SJSA1 (cell line): ENCODE measurements at places on chromosomes 16 and 17. TPM values are rescaled to one million over a fixed set of nuclear protein-coding genes. Genes with fewer than 3 reads are reported as not detected.

Gene TBC1D3I
- total RNA-seq = 0.03 TPM in 1 of 2 replicates, not detected in the other

Gene ACAP1
- total RNA-seq = not detected in 2 replicates

Gene STH
- total RNA-seq = not detected in 2 replicates

Gene SULT1A2
- not detected in 2 replicates for total RNA-seq

Gene RHBDL3
- 0.63 and 1.2 TPM in 2 replicates for total RNA-seq

Gene SLC6A4
- not detected in 2 replicates for total RNA-seq

Gene SHISA6
- total RNA-seq = 0.05 TPM in 1 of 2 replicates, not detected in the other

Gene CDT1
- total RNA-seq = 36.7 and 45.7 TPM in 2 replicates

Gene ASPHD1
- total RNA-seq = 3.7 and 8.8 TPM in 2 replicates

Gene SLC9A5
- 1.2 and 1.6 TPM in 2 replicates for total RNA-seq

Gene IRF8
- total RNA-seq = 0.56 and 1.1 TPM in 2 replicates

DNA sequence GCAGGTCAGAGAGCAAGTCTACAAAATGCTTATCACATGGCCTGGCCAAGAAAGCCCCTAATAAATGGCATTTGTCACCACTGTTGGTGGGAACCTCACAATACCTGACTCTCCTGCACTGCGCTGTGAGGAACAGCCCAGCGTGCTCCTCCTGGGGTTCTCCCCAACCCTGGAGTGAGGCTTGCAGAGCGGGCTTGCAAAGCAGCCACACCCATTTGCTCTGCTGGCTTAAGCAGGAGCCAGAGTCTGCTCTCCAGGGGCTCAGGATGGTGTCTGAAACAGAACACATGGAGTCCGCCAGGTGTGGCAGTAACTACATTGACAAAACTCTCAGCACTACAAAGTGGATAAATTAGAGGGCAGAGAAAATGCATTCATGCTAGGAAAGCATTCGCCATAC lies 331.0 kb upstream of the CCL2 start:
- H3K27ac ChIP-seq = no peak overlapping the region
- no peaks in the 10 kb centered on the region for H3K36me3 ChIP-seq
- DNase-seq = no peak
- no peak overlapping the region for H3K4me3 ChIP-seq

DNA sequence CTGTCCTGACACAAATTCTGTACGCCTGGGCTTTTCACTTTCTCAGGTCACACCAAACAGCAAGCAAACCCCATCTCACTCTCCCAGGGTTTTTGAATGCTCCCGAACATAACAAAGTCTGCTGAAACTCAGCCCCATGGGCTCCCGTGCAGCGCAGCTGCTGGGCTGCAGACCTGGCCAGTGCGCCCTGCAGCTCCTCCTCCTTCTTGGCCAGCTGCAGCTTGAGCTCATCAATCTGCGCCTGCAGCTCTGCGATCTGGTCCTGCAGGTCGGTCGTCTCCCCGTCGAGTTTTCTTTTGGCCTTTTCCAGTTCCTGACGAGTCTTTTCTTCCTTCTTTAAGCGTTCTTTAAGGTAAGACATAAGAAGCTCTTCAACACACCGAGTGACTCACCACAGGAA lies 70.5 kb downstream of the NDEL1 start:
- no peak overlapping the region for H3K4me3 ChIP-seq
- no peak for DNase-seq
- no peaks in the 10 kb centered on the region for H3K27me3 ChIP-seq
- no peak overlapping the region for H3K27ac ChIP-seq
- no peaks in the 10 kb centered on the region for H3K4me1 ChIP-seq

DNA sequence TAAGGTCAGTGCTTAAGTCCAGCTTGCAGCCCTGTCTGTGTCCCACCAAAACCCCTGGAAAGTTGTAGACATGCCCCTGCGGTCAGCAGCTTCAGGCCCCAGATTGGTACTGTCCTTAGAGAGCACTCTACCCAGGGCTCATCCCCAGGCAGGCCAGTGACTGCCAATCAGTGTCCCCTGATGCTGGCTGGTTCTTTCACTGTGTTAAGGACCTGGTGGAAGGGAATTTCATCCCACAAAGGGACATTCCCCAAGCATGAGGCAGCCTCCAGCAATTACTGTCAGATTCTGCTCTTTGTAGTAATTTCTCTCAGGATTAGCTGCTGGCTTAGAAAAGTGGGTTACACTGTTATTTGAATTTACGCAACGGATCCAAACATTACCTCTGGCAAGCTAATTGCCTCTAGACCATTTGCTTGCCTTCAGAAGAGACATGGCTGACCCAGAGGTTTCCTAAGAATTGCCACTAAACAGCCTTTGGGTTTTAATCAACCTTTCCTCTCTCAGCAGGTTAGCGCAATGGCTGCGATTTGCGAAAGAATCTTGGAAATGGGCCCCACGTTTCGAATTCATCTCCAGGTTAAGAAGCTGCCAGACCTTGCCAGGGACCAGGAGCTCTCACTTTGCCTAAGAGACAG lies 5.9 kb downstream of the IRX6 start:
- H3K4me1 ChIP-seq = no peaks in the 10 kb centered on the region
- H3K4me3 ChIP-seq = no peak overlapping the region
- no peak for DNase-seq
- H3K27me3 ChIP-seq = 0 out of 2 replicates have a peak, but pooled peaks cover 5% of the 10 kb centered on the region
- H3K27ac ChIP-seq = no peak overlapping the region

DNA sequence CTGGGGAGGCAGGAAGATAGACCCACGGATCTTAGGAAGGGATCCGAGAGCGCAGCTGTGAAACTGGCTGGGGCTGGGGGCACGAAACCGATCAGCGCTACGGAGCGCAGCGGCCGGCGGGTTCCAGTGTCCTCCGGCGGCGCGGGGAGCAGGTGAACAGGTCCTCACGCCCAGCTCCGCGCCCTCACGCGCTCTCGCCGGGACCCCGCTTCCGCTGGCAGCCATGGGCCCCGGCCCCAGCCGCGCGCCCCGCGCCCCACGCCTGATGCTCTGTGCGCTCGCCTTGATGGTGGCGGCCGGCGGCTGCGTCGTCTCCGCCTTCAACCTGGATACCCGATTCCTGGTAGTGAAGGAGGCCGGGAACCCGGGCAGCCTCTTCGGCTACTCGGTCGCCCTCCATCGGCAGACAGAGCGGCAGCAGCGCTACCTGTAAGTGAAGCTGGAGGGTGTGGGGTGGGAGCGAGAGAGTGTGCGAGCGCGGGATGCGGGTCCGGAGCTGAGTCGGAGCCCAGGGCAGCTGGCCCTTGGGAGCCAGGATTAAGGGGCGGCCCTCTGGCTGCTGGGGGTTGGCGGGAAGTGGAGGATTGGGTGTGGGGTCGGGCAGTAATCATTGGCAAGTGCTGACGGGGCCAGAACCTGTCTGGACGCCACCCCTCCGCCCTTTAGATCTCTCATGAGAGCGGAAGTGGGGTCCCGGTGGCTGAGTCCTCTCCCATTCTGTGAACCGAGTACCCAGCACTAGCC lies 479 bp downstream of the ITGA3 start:
- H3K27me3 ChIP-seq = no peaks in the 10 kb centered on the region
- H3K4me1 ChIP-seq = peaks cover 97% of the 10 kb centered on the region
- peaks cover 45% of the 10 kb centered on the region for H3K36me3 ChIP-seq
- peak overlapping the region; percentile 59 for H3K27ac ChIP-seq

DNA sequence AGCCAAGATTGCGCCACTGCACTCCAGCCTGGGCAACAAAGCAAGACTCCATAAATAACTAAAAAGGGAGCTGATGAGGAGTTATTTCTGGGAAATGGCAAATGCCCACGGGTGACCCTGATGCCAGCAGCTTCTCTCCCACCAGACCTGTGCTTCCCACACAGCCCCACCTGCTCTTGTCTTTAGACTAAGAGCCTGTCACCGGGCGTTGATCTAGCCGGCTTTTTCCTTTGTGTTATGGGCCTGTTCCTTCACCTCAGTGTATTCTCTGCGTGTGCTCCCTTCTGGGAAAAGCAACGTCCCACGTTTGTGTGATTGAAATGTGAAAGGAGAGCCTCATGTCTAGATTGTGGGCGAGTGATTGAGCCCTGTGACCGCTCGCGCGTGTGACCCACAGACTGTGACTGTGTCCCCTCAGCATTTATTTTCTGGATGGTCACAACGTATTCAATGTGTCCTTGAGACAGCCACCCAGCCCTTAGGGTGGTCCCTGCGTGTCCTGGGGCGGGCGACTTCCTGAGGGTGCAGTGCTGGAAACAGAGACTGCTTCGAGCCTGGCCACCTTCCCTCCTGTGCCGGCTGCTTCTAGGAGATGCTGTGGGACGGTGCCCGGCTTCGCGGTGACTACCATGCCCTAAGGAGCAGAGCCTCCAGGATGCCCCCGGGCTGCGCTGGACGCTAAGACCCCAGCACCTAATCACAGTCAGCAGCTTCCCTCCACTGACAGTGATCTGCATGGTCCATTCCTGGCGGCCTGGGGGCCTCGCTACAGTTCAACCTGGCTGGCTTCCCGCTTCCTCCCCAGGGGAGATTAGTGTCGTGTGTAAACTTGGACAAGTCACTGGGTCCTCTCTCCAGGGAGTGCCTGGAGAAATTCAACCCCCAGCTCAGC lies 7.8 kb upstream of the RNPS1 start:
- no peak overlapping the region for H3K27ac ChIP-seq
- no peak overlapping the region for H3K4me3 ChIP-seq
- H3K36me3 ChIP-seq = no peaks in the 10 kb centered on the region; the same call in 1 of the 2 replicates
- no peaks in the 10 kb centered on the region for H3K4me1 ChIP-seq

DNA sequence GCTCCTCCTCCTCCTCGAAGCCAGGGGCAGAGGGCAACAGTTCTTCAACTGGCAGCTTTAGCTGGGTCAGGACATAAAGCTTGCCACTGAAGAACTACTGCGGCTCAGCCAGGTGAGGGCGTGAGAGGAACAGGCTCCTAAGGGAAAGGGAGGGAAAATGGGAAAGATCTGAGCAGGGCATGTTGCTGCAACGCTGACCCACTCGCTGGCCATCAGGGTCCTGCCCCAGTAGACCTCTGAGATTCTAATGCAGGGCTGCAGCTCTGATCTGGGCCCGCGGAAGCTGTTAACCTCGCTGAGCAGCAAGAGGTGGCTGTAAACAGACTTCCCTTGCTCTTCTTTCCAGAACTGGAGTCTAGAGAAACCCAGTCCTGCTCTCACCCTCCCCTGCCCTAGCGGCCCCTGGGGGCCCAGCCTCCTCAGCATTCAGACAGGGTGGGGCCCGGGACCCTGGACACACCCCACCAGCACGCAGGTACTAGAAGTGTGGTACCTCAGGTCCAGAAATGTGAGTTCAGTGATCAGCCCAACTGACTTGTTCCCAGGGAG lies 3.8 kb upstream of the TLCD2 start:
- H3K4me3 ChIP-seq = peak overlapping the region; percentile 51
- H3K27ac ChIP-seq = peak overlapping the region; percentile 63
- peak; percentile 44 for DNase-seq
- no peaks in the 10 kb centered on the region for H3K27me3 ChIP-seq

GRCh38 chr16:67883872-67884261 lies 818 bp upstream of the NRN1L start:
- no peaks in the 10 kb centered on the region for H3K4me1 ChIP-seq
- H3K27ac ChIP-seq = no peak overlapping the region
- peak; percentile 37 for DNase-seq

DNA sequence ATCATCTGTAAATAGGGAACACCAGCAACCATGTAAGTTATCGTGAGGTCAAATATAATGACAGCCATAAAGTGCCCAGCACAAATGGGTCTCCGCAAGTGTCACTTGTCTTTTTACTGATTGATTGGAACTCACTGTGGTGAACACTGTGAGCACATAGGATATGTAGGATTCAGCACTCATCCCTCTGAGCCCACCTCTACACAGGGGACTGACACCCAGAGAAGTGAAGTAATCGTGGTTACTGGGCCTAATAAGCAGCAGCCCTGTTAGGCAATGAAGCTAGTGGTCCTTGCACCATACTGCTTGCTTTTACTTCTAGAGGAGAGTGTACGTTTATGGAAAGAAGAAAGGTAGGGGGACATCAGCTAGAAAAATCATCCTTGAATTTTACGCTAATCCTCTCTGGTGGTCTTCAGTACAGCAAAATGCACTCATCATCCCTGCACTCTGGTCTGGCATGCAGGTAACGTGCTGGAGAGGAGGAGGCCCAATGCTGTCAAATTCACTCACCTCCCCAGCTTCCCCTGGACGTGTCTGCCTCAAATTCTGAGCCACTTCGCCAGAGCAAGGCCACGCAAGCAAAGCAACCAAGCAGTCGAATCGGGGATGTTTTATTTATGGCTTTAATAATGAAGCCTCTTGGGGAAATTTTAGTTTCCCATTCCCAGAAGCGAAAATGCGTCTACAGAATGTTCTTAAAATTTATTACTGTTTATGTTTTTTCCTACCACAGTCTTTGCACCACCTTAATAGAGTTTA lies 74.7 kb downstream of the YPEL2 start:
- H3K27ac ChIP-seq = no peak overlapping the region
- DNase-seq = no peak
- no peaks in the 10 kb centered on the region for H3K36me3 ChIP-seq
- H3K4me1 ChIP-seq = no peaks in the 10 kb centered on the region
- H3K4me3 ChIP-seq = no peak overlapping the region

GRCh38 chr17:27322026-27322425 lies 28.1 kb downstream of the WSB1 start:
- no peaks in the 10 kb centered on the region; the same call in none of the 2 replicates for H3K4me1 ChIP-seq
- no peak overlapping the region for H3K27ac ChIP-seq
- no peaks in the 10 kb centered on the region for H3K27me3 ChIP-seq
- H3K4me3 ChIP-seq = no peak overlapping the region
- no peak for DNase-seq
- H3K36me3 ChIP-seq = peaks cover 10% of the 10 kb centered on the region; the same call in 1 of the 2 replicates

GRCh38 chr16:23801378-23801777 lies 34.4 kb upstream of the PRKCB start:
- H3K36me3 ChIP-seq = no peaks in the 10 kb centered on the region
- no peak overlapping the region for H3K27ac ChIP-seq
- H3K4me1 ChIP-seq = peaks cover 7% of the 10 kb centered on the region

DNA sequence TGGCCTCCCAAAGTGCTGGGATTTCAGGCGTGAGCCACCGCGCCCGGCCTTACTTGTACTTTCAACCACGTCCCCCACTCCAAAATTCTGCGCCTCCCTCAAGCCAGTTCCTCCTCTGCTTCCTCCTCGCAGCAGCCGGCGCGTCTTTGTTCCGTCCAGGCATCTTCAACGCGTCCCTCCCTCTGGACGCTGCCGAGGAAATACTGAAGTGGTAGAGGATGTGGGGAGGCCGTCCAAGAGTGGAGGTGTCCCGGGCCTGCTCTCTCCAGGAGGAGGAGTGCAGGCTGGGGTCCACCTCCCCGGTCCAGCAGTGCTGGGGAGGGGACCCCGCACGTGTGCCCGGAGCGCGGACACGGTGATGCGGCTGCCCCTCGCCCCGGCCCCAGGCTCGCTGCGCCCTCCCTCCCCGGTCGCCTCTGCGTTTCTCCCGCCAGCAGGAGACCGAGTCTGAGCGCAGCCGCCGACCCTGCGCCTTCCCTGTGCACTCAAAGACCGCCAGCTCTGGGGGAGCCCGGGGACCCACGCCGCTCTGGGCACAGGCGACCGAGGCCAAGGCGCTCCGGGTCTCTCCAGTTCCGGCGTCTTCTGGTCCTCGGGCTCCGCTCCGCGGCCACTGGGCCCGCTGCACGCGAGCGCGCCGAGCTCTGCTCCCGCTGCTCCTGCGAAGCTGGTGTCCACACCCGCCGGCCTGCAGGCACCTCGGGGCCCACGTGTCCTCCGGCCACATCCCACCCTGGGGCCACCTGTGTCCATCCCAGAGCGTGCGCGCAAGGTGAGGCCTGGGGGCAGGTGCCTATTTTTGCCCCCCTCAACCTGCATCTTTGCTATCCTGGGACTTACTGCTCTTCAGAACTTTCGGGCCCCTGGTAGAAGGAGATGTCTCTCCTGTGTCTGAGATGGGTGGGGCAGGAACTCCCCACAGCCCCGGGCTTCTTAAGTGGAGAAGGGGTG lies 31.7 kb downstream of the OSBPL7 start:
- H3K4me1 ChIP-seq = peaks cover 10% of the 10 kb centered on the region

GRCh38 chr17:19709841-19710240 lies 6.5 kb downstream of the SLC47A2 start:
- no peaks in the 10 kb centered on the region for H3K27me3 ChIP-seq
- H3K4me3 ChIP-seq = no peak overlapping the region
- H3K4me1 ChIP-seq = no peaks in the 10 kb centered on the region
- no peak for DNase-seq
- no peak overlapping the region for H3K27ac ChIP-seq
